HuH-7.5 (cell line): ENCODE measurements at places on chromosomes 5 and 9.

GRCh38 chr9:34059281-34059680, 10.6 kb upstream of the UBAP2 start:
- DNase-seq = no peak

- DNase-seq = no peak
Measured at GRCh38 chr9:2281031-2281802, 266.1 kb downstream of the SMARCA2 start.

DNA sequence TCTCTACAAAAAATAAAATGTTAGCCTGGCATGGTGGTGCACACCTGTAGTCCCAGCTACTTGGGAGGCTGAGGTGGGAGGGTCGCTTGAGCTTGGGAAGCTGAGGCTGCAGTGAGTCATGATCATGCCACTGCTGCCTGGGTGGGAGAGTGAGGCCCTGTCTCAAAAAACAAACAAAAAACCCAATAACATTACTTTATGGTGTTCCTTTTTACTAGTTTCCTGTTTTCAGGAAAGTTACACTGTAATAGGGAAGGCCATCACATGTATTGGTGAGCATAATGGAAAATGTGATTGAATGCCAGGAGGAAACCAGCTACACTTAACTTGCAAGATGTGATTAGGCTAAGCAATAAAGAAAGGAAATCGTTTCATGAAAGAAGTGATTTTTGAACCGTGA, 42.7 kb downstream of the SV2C start:
- DNase-seq = no peak

GRCh38 chr5:156469636-156470035, 142.7 kb downstream of the SGCD start:
- no peak for DNase-seq

GRCh38 chr5:32017692-32018367, 156.3 kb downstream of the GOLPH3 start:
- no peak for DNase-seq

GRCh38 chr9:22079873-22080341, 70.8 kb upstream of the CDKN2B start:
- peak; percentile 18 for DNase-seq
